ENCODE measurements at places on chromosomes 11 and 22.

DNA sequence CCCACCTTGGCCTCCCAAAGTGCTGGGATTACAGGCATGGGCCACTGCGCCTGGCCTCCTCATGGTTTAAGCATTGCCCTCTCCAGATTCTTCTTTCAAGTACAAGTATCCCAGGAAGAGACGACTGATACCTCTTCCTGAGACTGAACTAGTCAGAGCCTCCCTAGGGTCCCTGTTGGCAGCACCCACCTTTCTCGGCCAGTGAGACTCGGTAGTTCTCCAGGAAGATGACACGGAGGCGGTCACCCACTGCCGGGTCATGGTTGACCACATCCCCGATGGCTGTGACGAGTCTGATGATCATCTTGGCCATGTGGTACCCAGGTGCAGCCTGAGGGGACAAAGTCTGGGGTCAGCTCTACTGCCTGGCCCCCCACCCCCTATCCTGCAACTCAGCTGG lies 7.2 kb upstream of the RASGRP2 start:
- DNase-seq: no peak

DNA sequence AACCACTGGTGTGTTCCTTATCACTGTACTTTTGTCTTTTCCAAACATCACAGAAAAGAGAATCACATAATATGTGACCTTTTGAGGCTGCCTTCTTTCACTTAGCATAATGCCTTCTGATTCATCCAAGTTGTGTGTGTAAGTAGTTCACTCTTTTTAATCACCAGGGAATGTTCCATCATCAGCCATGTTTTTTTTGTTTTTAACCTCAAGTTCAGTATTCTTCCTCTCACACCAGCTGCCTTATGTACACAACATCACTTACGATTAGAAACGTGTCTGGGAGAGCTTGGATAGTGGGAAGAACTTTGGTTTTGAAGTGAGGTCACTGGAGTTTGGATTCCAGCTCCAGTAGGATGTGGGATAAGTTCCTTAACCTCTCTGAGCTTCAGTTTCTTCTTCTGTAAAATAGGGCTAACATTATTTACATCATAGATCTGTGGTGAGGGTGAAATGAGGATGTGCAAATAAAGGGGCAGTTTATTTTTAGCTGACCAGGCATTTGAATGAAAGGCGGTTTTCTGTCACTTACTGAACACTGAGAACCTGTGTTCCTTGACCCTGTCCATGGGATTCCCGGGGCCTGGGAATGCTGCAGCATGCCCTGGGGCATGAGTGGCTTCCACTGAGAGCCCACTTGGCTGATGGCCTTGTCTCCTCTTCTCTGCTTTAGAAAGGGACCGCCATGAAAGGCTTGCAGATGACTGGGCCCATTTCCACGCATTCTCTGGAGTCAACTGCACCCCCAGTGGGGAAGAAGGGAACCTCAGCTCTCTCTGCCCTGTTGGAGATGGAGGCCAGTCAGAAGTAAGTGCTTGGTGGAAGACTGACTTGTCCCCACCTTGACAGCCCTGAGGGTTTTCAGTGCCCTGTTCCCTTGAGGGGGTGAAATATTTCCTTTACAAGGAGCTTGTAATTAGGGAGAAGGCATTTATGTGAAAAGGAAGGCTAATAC lies 92.6 kb downstream of the DEPDC5 start:
- DNase-seq: no peak

DNA sequence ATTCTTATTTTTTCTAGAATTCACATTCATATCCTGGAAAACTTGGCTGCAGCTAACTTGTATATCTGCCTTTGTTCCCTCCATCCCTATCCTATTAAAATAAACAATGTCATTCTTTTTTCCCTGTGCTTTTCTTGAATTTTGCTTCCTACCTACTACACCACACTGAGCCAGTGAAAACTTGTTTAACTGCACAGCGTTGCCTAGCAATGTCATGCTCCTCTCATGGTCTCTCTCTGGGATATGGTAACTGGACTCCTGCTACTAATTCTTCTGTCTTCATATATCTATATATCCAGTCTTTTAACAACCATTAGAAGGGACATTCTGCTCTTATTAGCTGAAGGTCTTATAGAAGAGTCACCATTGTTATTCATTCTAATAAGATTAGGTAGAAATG lies 434.4 kb downstream of the METTL15 start:
- DNase-seq: no peak

GRCh38 chr22:50218153-50218995 lies 17.6 kb downstream of the SELENOO start:
- no peak for DNase-seq

DNA sequence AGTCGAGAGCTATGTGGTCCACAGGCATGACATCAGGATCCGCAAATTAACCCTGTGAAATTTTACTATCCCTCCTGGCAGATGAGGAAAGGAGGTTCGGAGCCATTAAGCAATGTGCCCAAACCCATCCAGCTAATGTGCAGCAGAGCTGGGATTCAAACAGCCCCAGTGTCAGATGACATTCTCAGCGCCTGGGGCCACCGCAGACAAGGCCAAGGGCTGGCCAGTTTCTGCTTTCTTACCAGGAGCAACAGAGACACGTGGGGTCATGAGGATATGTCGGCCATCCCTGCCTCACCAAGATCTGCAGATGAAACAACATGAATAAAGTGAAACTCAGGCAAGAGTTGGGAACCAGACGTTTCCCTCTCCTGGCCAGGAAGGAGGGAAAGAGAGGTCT lies 110.2 kb downstream of the TENM4 start:
- no peak for DNase-seq

DNA sequence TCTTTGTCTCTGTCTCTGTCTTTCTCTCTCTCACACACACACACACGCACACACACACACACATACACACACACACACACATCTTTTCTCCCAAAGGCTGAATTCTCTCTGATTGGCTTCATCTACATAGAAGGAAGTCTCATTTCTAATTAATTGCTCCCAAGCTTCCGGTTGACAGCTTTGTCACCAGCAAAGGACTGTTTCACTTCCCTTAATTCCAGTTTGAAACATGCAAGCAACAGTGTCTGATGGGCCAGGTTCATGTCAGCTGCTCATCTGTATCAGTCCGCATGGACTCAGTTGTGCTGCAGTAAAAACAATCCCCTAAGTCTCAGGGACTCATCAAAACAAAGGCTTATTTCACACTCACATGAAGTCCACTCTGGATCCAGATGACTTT lies 16.2 kb upstream of the PVALB start:
- no peak for DNase-seq

DNA sequence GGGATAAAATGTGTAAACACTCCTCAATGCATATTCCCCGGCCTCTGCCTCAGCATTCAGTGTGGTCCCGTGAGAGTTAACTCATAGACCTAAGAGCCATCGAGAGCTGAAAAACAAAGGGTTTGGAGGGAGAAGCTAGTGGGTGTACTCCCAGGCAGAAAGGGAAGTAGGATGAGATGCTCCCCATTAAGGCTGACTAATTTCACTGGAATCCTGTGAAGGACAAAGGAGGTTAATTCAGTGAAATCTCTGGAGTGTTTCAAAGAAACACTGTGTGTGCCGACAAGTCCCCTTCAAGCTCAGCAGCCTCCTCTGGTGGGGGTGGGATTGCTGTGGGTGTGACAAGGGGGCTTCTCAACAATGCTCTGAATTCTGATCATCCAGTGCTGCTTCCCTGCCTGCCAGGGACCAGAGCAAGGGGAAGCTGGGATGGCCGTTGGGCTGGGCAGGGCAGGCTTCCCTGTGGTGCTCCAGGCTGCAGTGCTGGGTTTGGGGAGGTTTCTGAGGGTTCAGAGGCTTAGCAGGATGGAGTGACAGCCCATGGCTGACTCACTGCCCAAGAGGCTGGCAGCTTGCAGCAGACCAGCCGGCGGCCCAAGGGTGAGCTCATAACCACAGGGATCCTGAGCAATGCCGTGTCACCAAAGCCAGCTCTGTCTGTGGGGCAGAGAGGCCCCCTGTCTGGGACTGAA lies 61.4 kb upstream of the BMAL1 start:
- DNase-seq: no peak

- DNase-seq: no peak
These were observed 11.8 kb downstream of the SOX10 start for GRCh38 chr22:37972527-37972926.

DNA sequence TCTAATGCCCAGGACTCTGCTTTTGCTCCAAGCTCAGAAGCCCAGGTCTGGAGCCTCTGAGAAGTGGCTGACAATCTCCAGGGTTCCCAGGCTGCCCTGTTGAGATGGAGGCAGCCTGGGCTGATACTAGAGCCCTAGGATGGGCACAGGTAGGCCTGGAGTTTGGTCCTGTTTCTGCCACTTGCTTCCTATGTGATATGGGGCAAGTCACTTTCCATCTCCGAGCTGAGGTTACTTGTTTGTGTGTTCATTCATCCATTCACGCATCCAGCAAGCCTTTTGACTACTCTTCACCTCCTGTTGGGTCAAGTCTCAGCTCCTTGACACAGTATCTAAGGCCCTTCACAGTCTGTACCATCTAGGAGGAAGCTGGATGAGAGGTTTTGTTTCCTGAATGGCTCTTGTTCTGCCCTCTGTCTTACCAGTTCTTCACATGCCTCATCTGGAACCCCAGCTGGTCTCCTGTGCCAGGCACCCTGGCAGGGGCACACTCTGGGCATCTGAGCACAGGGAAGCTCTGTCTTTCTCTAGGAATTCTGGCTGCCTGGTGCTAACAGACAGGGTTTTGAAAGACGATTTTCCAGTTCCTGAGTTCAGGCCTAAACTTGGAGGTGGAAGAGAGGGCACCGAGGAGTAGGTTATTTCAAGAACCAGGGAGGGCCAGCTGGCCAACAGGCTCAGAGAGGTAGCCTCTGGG lies 53.2 kb upstream of the AMPD3 start:
- DNase-seq: no peak

DNA sequence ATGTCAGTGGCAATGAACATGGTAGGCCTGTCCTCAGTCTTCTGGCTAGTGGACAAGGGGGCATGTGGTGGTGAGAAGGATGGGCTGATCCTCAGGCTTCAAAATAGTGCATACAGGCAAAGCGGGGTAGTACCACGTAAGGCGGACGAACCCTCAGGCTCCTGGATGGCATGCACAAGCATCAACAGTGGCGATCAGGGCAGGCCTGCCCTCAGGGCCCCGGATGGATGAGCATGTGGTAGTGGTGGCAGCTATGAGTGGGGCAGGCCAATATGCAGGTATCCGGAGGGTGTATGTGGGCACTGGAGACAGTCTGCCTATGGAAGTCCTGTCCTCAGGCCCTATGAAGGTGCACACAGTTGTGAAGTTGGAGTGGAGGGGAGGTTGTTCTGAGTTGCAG lies 163.8 kb downstream of the GUCY1A2 start:
- no peak for DNase-seq

GRCh38 chr11:416757-417621 lies 2.2 kb upstream of the SIGIRR start:
- no peak for DNase-seq

DNA sequence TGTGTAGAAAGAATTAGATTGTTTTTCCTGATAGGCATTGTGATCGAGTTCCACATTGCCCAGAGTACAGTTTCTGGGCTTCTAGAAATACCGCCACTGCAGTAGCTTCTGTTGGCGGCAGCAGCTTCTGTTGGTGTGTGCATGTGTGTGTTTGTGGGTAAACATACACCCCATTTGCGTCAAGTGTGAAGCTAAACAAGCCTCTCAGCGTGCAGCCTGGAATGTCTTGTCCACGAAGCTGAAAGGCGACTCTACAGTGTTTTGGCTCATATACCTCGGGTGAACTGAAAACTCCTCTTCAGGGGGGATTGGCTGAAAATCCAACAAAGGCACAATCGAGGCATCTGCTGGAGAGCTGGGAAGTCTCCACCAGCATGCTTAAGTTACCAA lies 112.0 kb upstream of the E2F8 start:
- no peak for DNase-seq

All from stimulated activated CD8-positive, alpha-beta memory T cell treated with anti-CD3 and anti-CD28 coated beads, Interleukin-4, amount 100 ng/mL, for 4 hours (primary cell).